ENCODE measurements at places on chromosomes 5 and 9.

DNA sequence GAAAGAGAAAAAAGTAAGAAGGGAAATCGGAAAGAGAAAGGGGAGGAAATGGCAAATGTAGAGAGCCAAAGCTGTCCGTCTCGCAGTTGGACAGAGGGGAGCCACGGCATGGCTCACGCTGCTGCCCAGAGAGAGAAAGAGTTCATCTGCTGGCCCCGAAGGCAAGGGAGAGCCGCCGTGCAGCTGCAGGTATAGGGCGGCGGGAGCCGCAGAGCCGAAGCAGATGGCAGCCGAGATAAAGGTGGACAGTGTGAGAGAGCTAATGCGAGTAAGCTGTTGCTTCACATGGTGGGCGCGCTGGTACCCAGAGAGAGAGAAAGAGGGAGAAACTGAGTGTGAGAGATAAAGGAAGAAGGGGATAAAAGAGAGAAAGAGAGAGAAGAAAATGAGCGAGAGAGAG, 188.4 kb upstream of the PPP1R26 start:
- no peak for DNase-seq

DNA sequence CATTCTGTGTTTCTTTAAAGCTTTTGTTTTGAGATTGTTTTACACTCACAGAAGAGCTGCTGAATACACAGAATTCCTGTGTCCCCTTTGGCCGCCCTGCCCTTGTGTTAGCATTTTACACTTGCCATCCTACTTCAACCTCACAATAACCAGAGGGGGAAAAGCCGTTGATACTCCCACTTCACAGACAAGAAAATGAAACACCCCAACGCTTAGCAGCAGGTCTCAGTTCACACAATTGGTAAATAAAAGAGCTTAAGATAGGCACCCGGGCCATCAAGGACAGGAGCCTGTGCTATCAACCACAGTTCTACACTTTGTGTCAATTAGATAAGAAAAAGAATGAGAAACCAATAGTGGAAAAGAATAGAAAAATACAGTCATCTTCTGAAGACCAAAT, 178.0 kb downstream of the SYK start:
- DNase-seq: no peak

GRCh38 chr5:77630114-77630680, 8.3 kb downstream of the OTP start:
- DNase-seq: no peak

DNA sequence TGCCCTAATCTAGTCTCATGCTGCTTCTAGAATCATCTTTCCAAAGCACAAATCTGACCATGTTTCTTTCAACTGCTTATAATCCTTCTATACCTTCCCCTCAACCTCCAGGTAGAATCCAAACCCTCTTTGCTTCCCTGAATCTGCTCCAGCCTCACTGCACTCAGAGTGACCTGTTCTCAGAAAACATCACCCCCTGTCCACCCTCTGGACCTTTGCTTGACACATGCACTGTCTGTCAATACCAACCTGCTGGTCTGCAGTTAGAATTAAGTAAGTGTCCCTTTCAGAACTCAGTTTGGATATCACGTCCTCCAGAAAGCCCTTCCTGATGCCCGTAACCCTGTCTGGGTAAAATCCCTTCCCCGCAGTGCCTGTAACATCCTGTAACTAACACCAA, 63.1 kb downstream of the SH3TC2 start:
- no peak for DNase-seq

DNA sequence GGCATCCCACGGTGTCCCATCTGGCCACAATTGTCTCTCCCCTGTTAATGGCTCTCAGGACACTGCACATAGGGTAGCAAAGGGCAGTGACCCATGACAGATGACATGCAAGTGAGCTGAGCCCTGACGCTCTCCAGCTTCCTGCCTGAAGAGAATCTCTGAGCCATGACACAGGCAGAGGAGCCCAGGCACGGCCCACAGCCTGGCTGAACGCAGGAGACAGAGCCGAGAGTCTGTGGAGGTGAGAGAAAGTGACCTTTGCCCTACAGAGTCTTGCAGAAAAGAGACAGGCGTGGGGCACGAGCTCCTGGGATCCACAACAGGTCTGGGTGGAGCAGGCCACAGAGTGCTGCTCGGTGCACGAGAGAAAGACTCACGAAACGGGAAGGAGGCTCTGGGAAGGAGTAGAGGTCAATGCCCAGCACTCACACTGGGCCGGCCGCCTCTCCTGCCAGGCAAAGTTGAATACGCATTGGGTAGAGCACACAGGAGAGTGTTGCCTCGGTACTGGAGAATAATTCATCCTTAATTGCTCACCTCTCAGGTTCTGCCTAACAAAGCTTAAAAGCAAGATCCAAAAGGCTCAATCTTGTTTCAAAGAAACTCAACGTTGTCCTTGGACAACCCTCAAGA, 90.3 kb downstream of the MRPL36 start:
- DNase-seq: no peak

DNA sequence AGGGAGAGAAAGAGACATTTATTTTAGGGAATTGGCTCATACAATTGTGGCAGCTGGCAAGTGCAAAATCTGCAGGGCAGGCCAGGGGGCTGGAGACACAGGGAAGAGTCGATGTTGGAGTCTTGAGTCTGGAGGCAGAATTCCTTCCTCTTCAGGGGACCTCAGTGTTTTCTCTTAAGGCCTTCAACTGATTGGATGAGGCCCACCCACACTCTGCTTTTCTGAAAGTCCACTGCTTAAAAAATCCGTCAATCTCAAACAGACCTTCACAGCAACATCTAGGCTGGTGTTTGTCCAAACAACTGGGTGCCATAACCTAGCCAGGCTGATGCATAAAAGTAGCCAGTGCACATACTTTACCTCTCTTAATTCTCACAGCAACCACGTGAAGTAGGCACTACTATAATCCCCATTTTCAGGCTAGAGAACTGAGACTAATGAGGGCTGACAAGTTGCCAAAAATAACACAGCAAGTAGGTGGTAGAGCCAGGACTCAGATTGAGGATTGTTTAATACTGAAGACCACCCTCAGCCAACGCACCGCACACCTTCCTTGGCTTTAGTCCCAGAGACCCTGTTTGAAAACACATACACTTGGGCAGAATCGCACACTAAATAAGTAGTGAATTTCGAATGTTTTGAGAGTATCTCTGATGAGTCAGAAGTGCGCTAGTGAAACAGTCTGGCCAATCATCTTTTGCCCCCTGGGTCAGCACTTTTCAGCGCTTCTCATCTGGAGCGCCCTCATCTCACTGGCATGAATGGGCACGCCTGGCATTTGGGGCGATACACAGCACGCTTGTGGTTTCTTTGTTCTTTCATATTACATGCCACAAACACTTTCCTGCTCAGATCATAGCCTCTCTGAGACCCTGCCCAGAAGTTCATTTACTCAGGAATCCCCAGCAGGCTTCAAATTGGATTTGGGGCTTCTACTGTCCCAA, 591.4 kb downstream of the CCDC171 start:
- DNase-seq: no peak

DNA sequence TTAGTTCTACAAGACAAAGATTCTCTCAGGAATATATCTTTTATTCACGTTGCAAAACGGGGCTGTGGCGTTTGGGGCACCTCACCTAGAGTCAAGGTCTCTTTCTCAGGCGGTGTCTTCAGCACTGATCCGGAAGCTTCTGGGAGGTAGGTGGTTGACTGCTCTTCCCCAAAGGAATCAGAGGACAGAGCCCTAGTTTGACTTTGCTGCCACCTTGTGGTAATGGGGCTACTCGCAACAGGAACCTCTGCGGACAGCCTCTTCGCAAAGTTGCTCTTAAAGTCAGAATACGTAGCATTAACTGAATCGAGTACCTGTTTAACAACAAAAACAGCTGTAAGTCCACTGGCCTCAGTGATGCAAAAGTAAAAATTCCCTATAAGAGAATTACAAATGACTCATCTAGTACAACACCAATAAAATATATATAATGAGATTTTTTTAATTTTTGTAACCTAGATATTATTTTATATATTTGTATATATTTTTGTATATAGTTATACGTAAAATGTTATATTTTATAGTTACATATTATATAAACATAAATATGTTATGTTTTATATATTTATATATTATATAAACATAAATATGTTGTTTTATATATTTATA, 13.3 kb upstream of the GPX8 start:
- DNase-seq: peak; percentile 52

GRCh38 chr5:132413567-132413966, 44.1 kb downstream of the SLC22A5 start:
- no peak for DNase-seq

DNA sequence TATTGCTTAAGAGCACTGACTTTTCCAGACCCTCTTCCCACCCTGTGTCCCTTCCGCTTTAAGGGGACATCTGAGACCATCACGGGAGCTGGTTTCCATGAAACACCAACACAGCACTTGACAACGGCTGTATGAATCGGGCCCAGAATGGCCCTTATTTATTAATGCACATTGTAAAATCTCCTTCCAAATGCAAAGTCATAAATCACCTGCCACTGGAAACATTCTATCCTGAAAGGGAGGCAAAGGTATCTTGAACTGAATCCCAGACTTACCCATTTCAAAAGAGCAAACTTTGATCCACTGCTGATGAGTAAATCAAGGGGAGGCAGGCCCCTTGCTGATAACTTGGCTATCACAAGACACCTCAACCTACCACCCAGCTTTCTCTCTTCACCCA, 37.4 kb downstream of the SHB start:
- no peak for DNase-seq

DNA sequence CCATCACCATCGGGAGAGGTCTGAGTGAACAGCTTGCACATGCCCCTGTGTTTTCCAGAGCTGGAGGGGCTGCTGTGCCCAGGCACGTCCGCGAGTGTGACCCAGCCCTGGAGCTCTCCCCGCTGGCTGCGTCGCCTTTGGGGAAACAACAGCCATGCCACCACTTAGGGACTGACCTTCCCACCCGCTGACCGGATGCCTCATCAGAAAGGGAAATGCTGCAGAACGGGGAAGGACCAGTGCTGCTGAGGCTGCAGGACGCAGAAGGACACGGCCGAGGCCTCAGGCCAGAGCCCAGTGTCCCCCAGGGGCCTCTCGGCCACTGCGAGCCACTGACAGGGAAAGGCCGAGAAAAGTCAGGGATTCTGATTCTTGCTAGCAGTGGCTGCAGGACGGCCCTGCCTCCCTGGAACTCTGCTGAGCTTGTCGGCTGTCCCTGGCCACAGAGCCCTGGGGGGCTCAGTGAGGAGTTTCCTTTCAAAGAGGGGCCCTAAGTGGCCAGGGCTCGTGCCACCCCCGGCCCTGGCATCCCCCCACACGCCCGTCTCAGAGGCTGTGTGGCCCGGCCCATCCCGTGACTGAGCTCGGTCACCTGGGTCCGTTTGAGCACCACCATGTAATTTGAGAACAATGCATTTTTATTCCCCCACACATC, 130.8 kb downstream of the ZNF354C start:
- DNase-seq: no peak

DNA sequence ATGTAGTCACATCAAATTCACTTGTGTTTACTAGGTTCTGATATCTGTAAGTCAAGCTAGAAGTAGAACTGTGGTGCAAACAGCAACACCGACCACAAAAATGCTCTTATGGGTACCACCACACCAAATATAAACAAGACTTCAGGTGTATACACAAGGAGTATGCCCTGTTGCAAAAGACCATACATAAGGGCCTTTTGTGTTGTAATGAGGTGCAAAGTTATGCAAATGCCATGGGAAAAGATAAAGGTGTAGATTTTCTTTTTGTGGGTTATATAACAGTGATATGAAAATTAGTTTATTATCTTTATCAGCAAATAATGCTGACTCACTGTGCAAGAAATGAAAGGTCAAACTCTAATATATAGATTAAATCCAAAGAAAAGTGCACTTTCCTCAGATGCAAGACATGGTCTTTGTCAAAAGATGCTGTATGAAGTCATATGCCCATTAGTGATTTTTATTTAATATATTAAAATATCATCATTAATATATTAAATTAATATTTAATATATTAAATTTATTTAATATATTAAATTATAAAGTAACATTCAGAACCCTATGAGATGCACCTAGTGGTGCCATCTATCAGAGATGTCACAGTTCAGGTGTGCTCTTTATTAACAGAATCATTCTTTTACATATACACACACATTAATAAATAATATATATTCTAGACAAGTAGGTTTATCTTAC, 26.7 kb upstream of the ALDH1A1 start:
- no peak for DNase-seq

DNA sequence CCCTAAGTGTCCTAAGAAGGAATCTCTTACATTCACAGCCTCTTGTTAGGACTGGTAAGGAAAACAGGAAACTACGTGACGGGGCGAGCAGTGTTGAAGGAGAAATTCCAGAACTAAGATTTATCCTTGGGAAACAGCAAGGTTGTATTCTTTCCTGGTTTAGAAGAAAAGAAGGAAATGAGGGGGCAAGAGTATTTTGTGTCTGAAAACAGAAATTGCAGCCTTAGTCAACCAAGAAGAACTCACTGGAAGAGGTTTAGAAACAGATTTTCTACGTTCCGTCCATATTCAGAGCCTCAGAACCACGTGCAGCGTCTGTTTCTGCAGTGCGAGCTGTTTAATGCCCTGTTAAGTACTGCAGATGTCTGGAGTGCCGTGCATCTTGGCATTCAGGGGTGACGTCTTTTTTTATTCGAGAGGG, 75.2 kb downstream of the GOLPH3 start:
- DNase-seq: no peak

- no peak for DNase-seq
Measured at GRCh38 chr5:10599113-10599512, 35.2 kb downstream of the ANKRD33B start.

Data from activated CD8-positive, alpha-beta memory T cell treated with anti-CD3 and anti-CD28 coated beads for 1 hour (primary cell).